ENCODE measurements at places on chromosomes 6 and 20.
A peak's percentile ranks its signal among the peaks of the same experiment; 100 is the strongest.

- H3K4me1 ChIP-seq = peaks cover 36% of the 10 kb centered on the region
- H3K27me3 ChIP-seq = peaks cover 13% of the 10 kb centered on the region
- no peak overlapping the region for H3K27ac ChIP-seq
Observed at GRCh38 chr6:3236005-3236404, 8.6 kb upstream of the TUBB2B start.

DNA sequence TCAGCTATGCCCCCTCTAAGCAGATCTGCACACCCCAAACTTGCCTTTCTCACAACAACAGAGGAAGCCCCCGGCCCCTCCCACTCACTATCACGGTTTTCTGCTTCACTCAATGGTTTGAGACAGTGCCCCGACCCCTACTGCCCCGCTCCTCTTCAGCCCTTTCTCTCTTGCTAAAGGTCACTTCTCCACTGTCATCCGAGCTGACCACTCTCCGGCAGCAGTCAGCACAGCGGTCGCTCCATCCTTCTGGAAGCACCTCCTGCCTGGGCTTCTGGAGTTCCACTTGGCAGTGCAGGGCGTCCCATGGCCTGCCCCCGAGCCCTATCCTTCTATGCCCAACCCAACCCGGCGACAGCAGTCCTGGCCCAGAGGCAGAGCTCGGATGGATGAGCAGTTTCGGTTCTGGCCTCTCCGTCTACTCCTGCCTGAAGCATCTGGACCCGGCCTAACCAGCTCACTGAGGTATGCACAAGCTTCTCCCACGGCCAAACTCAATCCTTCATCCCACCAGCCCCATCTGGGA lies 4.1 kb downstream of the CTSZ start:
- no peak overlapping the region for H3K27ac ChIP-seq

DNA sequence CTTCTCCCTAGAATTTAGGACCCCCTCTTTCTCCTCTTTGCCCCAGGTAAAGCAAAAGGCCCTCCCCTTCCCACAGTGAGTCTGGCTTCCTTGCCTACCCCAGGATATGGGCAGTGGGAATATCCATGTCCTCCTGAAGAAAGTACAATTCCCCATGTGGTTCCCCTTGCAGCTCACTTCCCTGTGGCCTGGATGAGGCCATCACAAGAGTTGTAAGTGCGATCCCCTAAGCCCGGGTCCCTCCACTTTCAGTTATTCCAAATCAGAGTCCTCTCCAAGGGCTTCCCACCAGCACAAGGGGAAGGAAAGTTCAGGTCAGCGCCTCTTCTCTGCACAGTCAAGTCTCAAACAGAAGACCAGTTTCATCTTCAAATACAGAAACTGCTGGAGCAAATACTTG lies 10.2 kb upstream of the PTPN1 start:
- no peaks in the 10 kb centered on the region for H3K36me3 ChIP-seq
- H3K27ac ChIP-seq = no peak overlapping the region
- H3K4me3 ChIP-seq = no peak overlapping the region
- no peaks in the 10 kb centered on the region for H3K27me3 ChIP-seq
- no peak for DNase-seq
- no peaks in the 10 kb centered on the region for H3K4me1 ChIP-seq

GRCh38 chr6:53433261-53433950 lies 84.7 kb upstream of the ELOVL5 start:
- no peak overlapping the region for H3K4me3 ChIP-seq
- DNase-seq = no peak
- H3K27ac ChIP-seq = no peak overlapping the region
- no peaks in the 10 kb centered on the region for H3K36me3 ChIP-seq
- no peaks in the 10 kb centered on the region for H3K4me1 ChIP-seq

- H3K4me3 ChIP-seq = no peak overlapping the region
- no peaks in the 10 kb centered on the region for H3K27me3 ChIP-seq
- no peak overlapping the region for H3K27ac ChIP-seq
- no peak for DNase-seq
- peaks cover 13% of the 10 kb centered on the region for H3K4me1 ChIP-seq
Observed at GRCh38 chr6:156387472-156387871, 389.7 kb upstream of the ARID1B start.

DNA sequence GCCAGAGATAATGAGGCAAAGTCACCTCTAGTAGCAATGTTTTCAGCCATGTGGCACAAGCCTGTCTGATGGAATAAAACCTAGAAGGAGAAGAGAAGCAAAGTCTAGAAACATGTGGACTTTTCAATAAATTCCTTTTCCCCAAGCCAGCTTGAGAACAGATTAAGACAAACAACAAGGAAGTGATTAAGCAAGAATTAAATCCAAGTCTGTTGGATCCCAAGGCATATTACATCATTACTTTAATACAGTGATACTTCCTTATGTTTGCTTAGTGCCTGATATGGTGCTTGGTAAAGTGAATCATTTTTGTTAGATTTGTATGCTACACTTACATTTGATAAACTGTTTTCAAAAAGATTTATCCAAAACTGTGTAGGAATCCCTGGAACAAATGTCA lies 260.3 kb upstream of the FAM83B start:
- no peaks in the 10 kb centered on the region for H3K27me3 ChIP-seq
- H3K4me3 ChIP-seq = no peak overlapping the region
- no peak overlapping the region for H3K27ac ChIP-seq
- no peak for DNase-seq
- no peaks in the 10 kb centered on the region for H3K36me3 ChIP-seq

DNA sequence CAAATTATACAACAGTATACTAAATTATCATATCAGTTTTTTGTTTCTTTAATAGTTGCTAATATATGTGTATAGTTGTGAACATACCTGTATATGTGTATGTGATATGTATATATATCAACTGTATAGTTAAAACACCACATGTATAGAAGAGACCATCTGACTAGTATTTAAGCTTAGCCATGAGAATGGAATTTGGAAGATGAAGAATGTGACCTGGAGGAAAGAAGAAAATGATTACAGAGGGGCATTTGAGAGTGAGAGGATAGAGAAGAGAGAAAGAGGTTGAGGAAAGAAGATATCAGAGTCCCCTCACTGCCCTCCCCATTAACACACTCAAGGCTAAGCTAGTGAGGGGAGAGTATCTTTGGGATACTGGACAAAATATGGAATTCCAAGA lies 335.9 kb downstream of the BCKDHB start:
- peaks cover 25% of the 10 kb centered on the region for H3K4me1 ChIP-seq
- no peak for DNase-seq
- no peak overlapping the region for H3K4me3 ChIP-seq
- H3K27me3 ChIP-seq = no peaks in the 10 kb centered on the region

GRCh38 chr6:121838842-121839241 lies 403.4 kb downstream of the GJA1 start:
- H3K4me3 ChIP-seq = no peak overlapping the region
- no peaks in the 10 kb centered on the region for H3K27me3 ChIP-seq
- no peak for DNase-seq
- H3K27ac ChIP-seq = no peak overlapping the region
- no peaks in the 10 kb centered on the region for H3K36me3 ChIP-seq

DNA sequence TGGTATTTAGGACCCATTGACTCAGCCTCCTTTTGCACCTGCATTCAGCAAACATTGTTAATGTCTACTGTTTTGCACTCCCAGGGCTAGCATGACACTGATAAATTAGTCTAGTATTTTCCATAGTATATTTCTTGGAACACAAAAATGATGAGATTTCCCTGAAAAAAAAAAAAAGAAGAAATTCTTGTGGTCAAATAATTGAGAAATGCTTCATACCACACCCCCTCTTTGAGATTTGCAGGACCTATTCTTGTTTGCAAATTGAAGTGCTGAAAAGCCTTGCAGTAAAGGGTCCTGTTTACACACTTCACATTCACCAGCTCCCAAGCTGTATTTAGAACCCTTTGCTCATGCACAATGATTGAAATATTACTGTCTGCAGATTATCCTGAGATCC lies 36.3 kb upstream of the CLIC5 start:
- DNase-seq = no peak
- H3K4me3 ChIP-seq = no peak overlapping the region
- peaks cover 4% of the 10 kb centered on the region for H3K4me1 ChIP-seq
- no peaks in the 10 kb centered on the region for H3K36me3 ChIP-seq
- H3K27me3 ChIP-seq = no peaks in the 10 kb centered on the region
- no peak overlapping the region for H3K27ac ChIP-seq

DNA sequence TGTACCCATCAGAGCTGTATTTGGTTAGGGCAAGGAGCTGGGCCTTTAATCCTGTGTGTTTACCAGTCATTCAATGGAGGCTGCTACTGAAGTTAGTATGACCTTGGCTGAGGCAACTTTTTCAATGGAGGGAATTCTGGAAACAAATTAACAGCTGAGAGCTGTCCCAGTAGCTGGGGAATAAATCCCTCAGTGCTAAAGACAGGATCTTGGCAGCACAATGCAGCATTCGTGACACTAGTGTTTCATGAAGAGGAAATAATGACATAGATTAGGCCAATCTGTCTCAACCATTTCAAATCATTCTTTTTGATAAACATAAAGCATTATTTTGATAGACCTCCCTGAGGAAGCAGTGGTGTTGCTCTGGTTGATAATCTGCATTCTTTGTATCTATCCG lies 42.9 kb downstream of the GRM1 start:
- no peaks in the 10 kb centered on the region for H3K27me3 ChIP-seq
- DNase-seq = no peak
- peaks cover 15% of the 10 kb centered on the region for H3K4me1 ChIP-seq
- H3K27ac ChIP-seq = no peak overlapping the region
- H3K36me3 ChIP-seq = no peaks in the 10 kb centered on the region

- H3K36me3 ChIP-seq = no peaks in the 10 kb centered on the region
- no peaks in the 10 kb centered on the region for H3K27me3 ChIP-seq
- H3K4me1 ChIP-seq = peaks cover 24% of the 10 kb centered on the region
- peak overlapping the region; percentile 99 for H3K27ac ChIP-seq
Observed at GRCh38 chr6:26187292-26187691, 100.1 kb downstream of the HFE start.

- H3K4me3 ChIP-seq = peak overlapping the region; percentile 28
- H3K36me3 ChIP-seq = no peaks in the 10 kb centered on the region
Observed at GRCh38 chr20:63029358-63030121, 22.8 kb upstream of the BHLHE23 start.

GRCh38 chr20:58568483-58569240 lies 53.5 kb upstream of the APCDD1L start:
- no peak for DNase-seq
- no peak overlapping the region for H3K27ac ChIP-seq
- H3K36me3 ChIP-seq = no peaks in the 10 kb centered on the region
- no peaks in the 10 kb centered on the region for H3K27me3 ChIP-seq
- no peak overlapping the region for H3K4me3 ChIP-seq
- H3K4me1 ChIP-seq = no peaks in the 10 kb centered on the region

DNA sequence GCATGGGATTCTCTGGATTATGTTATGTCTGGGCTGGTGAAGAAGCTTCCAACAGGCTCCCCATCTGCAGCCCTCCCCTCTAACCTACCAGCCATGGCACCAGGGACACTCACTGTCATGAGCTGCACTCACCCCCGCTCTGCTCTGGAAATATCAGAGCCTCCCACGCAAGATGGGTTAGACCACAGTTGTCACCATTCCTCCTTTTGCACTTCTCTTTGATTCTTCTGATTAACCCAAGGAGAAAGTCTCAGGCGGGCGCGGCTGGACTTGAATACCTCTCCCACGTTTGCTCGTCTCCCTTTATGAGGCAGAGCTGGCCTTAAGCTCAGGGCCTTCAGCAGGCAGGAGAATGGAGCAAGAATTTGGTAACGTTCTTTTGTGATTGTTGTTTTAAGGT lies 128.1 kb downstream of the CEBPB start:
- H3K27me3 ChIP-seq = no peaks in the 10 kb centered on the region
- H3K27ac ChIP-seq = no peak overlapping the region
- no peak overlapping the region for H3K4me3 ChIP-seq
- H3K36me3 ChIP-seq = no peaks in the 10 kb centered on the region
- DNase-seq = no peak
- peaks cover 5% of the 10 kb centered on the region for H3K4me1 ChIP-seq

DNA sequence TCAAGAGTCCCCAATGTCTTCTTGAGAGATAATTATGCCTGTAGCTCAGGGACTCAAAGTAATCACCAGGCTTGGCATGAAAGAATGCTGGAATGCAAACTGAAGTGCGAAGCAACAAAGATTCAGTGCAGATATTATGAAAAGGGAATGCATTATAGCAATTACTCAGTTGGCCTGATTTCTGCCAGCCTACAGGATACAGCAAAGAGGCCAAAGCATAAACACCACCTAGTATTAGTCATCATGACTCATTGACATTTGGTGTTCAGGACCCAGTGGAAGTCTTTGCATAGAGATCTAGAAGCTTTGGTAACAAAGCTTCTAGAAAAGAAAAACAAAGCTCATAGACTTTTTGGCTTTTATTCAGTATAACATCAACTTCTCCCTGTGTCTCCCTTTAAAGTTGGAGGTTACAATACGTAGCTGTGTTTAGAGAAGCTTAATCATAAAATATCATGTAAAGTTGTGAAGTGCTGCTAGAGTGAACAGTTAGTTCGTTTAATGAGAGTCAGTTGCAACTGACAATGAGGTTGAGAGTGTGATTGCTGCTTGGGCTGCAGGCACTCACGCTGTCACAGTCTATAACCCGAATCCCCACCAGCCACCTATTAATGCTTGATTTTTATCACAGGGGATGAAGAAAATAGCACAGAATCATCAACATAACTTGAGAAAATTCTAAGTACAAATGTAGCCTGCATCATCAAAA lies 932.7 kb downstream of the TFAP2A start:
- no peak overlapping the region for H3K4me3 ChIP-seq
- H3K27me3 ChIP-seq = no peaks in the 10 kb centered on the region
- peak; percentile 11 for DNase-seq
- peaks cover 16% of the 10 kb centered on the region for H3K4me1 ChIP-seq

DNA sequence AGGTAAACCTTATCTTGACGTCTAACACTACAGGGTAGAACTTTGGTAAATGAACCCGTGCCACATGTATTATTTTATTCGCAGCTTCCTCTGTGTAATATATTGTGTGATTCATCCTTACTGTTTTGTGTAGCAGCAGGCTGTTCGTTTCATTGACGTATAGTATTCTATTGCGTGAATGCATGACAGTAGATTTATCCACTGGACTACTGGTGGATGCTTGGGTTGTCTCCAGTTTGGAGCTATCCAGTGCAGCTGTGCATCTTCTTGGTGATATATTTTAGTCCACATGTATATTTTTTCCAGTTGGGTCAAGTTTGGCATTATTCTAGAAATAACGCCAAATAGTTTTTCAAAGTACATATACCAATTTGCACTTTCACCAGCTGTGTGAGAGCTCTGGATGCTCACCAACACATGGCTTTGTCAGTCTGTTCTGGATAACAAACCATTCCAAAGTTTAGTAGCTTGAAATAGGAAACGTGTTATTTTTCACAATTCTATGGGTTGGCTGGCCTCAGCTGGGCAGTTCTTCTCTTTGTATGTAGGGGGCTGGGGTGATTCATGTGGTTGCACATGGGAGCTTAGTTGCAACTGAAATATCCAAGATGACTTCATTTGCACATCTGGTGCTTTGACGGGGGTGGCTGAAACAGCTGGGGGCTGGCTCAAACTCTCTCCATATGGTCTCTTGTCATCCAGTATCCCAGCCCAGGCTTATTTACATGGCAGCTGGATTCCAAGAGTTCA lies 9.3 kb downstream of the ECT2L start:
- DNase-seq = no peak
- H3K4me1 ChIP-seq = no peaks in the 10 kb centered on the region
- H3K27me3 ChIP-seq = no peaks in the 10 kb centered on the region
- H3K4me3 ChIP-seq = no peak overlapping the region

All from GM23338 (cell line).